ENCODE measurements at places on chromosomes 11 and 22. TPM values are rescaled to one million over a fixed set of nuclear protein-coding genes. Genes with fewer than 3 reads are reported as not detected.

Gene PGA4
- 2.6 TPM for total RNA-seq

Gene HEPN1
- 0.51 TPM for total RNA-seq

Gene PGA5
- 1.0 TPM for total RNA-seq

Gene SYT7
- total RNA-seq, result 1.0 TPM

Gene MRGPRF
- total RNA-seq, result 75.7 TPM

Gene CCND1
- total RNA-seq, result 102 TPM

Gene MIAT
- 1.6 TPM for total RNA-seq

Gene KRTAP5-9
- total RNA-seq, result 0.57 TPM

Gene RASSF10
- total RNA-seq, result 0.26 TPM

DNA sequence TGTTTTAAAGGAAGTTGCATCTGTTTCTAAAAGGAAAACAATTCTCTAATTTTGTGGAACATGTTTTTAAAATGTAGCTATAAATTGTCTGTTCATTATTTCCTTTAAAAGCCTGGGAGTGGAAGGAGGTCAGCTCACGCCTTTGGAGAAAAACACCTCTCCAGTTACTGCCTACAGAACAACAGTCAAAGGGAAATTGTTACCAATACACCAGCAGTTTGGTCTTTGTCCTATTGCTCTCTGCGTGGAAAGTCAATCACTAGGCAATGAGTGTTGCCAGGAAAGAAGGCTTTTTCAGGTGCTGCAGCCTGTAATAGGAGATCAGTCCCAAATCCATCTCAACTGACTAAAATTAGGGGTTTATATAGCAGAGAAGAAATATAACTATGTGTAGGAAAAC, 22.2 kb downstream of the SVIP start:
- no peak overlapping the region for H3K27ac ChIP-seq
- H3K4me3 ChIP-seq, result no peak overlapping the region
- no peaks in the 10 kb centered on the region for H3K4me1 ChIP-seq
- H3K27me3 ChIP-seq, result no peaks in the 10 kb centered on the region
- DNase-seq, result no peak

DNA sequence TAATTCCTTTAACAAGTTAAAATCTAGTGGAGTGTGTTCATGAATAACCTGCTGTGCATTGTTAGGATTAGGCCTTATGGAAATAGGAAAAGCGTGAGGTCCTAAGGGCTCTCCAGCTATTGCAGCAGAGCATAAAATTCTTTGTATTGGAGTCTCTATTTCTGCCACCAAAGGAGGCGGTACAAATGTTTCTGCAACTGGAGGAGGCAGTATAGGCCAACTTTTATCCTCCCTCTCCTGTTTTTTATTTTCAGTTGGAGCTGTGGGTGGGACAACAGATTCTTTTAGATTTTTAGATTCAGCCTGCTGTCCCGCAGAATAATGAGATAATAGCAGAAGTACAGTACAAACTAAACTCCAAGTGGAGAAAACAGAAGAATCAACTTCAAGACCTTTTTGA, 26.2 kb downstream of the OR10A6 start:
- peak overlapping the region; percentile 64 for H3K27ac ChIP-seq
- DNase-seq, result no peak
- H3K4me1 ChIP-seq, result peaks cover 1% of the 10 kb centered on the region
- no peaks in the 10 kb centered on the region for H3K27me3 ChIP-seq
- no peak overlapping the region for H3K4me3 ChIP-seq

DNA sequence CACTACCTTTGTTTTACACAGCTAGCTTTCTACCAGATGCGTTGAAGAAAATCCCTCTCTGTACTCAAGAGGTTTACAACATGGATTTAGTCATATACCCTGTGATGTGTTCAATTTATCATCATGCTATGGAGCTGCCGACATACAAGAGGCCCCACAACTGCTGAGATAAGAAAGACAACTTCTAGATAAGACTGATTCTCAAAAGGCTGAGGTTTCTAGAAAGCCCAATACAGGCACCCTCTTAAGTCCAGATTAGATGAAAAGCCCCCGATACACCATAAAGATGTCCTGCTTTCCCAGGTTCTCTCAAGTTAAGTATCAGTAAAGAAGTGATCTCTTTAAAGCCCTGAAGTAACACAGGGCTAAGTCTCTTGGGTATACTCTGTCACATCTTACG, 14.3 kb downstream of the MTCH2 start:
- H3K4me1 ChIP-seq, result no peaks in the 10 kb centered on the region
- H3K27ac ChIP-seq, result no peak overlapping the region
- H3K27me3 ChIP-seq, result no peaks in the 10 kb centered on the region
- no peak overlapping the region for H3K4me3 ChIP-seq

- peak within 1 kb of the TSS; percentile 82 for H3K4me3 ChIP-seq
- H3K36me3 ChIP-seq, result no peaks in the 10 kb centered on the region
- peak; percentile 92 for DNase-seq
- H3K27ac ChIP-seq, result no peak within 1 kb of the TSS
Observed at GRCh38 chr22:50627642-50628542, at the start of gene ARSA. Gene ARSA, minus strand, starts transcription at chr22:50628152. Its CDS starts 373 bp downstream, at chr22:50627779.

- H3K4me1 ChIP-seq, result no peaks in the 10 kb centered on the region
- peak overlapping the region; percentile 66 for H3K27ac ChIP-seq
- H3K4me3 ChIP-seq, result no peak overlapping the region
- DNase-seq, result peak; percentile 81
- no peaks in the 10 kb centered on the region for H3K27me3 ChIP-seq
Observed at GRCh38 chr11:126415669-126416420, 60.4 kb downstream of the ST3GAL4 start.

GRCh38 chr11:126153972-126154371, 57.5 kb downstream of the RPUSD4 start:
- DNase-seq, result no peak
- no peak overlapping the region for H3K27ac ChIP-seq
- H3K27me3 ChIP-seq, result no peaks in the 10 kb centered on the region
- H3K4me1 ChIP-seq, result no peaks in the 10 kb centered on the region

- H3K4me1 ChIP-seq, result no peaks in the 10 kb centered on the region
- no peaks in the 10 kb centered on the region for H3K36me3 ChIP-seq
- no peak within 1 kb of the TSS for H3K27ac ChIP-seq
Observed at GRCh38 chr22:35540595-35541253, at the start of gene RASD2. Gene RASD2, plus strand, starts transcription at chr22:35540831. Its CDS starts 5,979 bp downstream, at chr22:35546810.

- H3K36me3 ChIP-seq, result no peaks in the 10 kb centered on the region
- H3K4me1 ChIP-seq, result no peaks in the 10 kb centered on the region
- no peak for DNase-seq
- no peak overlapping the region for H3K4me3 ChIP-seq
- no peak overlapping the region for H3K27ac ChIP-seq
- H3K27me3 ChIP-seq, result no peaks in the 10 kb centered on the region
Observed at GRCh38 chr11:102421261-102421660, 31.3 kb downstream of the TMEM123 start.

DNA sequence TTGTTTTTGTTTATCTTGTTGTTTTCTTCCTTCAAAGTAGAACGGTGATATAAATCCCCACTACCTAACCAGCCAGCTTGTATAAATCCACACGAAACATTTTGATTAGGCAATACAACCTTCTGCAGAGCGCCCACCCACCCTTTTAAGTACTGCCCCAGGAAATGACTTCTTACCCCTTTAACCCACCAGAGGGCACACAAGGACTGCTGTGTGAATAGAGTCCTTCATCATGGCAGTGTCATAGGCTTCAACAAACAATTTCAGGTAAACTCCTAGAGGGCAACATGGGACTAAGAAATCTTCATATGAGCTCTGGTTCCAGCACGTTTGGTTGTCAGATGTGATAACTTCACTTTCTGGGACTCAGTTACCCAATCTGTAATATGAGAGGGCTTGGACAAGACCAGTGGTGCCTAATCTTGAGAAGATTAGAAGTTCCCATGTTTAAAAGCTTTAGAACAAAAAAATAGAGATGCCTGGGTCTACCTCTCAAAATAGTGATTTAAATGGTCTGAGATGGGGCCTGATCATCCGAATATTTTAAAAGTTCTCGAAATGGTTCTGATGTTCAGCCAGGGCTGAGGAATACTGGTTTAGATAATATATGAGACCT, 56.1 kb downstream of the PIWIL4 start:
- H3K4me3 ChIP-seq, result no peak overlapping the region
- H3K36me3 ChIP-seq, result peaks cover 3% of the 10 kb centered on the region
- H3K27ac ChIP-seq, result no peak overlapping the region
- H3K4me1 ChIP-seq, result no peaks in the 10 kb centered on the region
- DNase-seq, result no peak

- H3K36me3 ChIP-seq, result no peaks in the 10 kb centered on the region
- H3K27ac ChIP-seq, result no peak overlapping the region
- DNase-seq, result no peak
- no peaks in the 10 kb centered on the region for H3K4me1 ChIP-seq
- no peaks in the 10 kb centered on the region for H3K27me3 ChIP-seq
Observed at GRCh38 chr11:69342588-69343330, 48.8 kb downstream of the MYEOV start.

- H3K4me3 ChIP-seq, result no peak overlapping the region
- no peaks in the 10 kb centered on the region for H3K4me1 ChIP-seq
- no peak overlapping the region for H3K27ac ChIP-seq
- H3K36me3 ChIP-seq, result no peaks in the 10 kb centered on the region
- no peaks in the 10 kb centered on the region for H3K27me3 ChIP-seq
- DNase-seq, result peak; percentile 31
Observed at GRCh38 chr11:44623341-44623730, 57.9 kb downstream of the CD82 start.

GRCh38 chr22:28969401-28970168, 86.2 kb downstream of the ZNRF3 start:
- H3K27ac ChIP-seq, result no peak overlapping the region
- H3K27me3 ChIP-seq, result no peaks in the 10 kb centered on the region
- DNase-seq, result no peak
- H3K4me1 ChIP-seq, result no peaks in the 10 kb centered on the region
- H3K36me3 ChIP-seq, result no peaks in the 10 kb centered on the region

DNA sequence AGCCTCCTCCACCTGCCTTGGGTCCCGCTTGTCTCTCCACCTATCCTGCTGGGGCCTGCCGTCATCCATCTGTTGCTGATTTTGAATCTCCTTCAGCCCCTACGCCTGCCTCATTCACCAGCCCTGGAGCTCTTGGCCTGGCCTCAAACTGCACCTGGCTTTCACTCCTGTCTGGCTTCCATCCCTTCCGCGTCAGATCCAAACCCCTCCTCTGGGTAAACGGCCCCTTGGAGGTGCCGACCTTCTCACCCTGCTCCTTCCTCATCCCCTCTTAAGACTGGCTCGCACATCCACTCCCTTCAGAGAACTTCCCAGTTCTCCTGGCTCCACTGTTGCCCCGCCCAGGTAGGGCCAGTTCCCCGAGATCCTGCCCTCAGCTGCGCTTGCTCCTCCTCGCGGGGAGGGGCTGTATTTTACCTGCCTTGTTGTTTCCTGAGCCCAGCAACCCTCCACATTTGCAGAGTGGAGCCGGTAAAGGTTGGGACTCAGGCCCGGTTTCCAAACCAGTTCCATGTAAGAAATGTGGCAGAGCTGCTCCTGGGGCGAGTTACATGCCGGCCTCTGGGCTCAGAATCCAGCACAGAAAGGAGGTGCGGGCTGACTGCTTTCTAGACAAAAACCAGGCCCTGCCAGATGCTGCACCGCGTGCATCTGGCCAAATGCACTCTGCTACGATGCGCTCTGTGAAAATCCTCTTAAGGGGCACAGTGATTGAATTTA, 13.9 kb upstream of the SHANK2 start:
- no peak overlapping the region for H3K4me3 ChIP-seq
- no peaks in the 10 kb centered on the region for H3K36me3 ChIP-seq
- no peak for DNase-seq
- H3K27me3 ChIP-seq, result no peaks in the 10 kb centered on the region
- H3K4me1 ChIP-seq, result no peaks in the 10 kb centered on the region

DNA sequence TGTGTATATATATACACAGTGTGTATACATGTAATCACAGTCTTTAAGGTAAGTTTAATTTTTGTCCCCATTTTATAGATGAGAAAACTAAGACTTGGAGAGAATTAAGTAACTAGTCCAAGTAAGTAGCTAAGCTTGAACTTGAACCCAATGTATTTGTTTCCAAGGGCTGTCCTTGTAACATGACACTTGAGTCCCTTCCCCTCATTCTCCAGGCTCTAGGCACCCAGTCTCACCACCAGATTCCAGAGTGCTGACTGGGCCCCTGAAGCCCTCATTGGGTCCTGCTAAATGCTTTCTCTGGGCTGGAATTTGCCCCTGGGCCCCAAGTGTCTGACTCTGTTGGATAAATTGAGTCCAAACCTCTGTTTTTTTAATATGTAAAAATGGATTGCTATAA, 45.5 kb downstream of the ADM start:
- H3K4me3 ChIP-seq, result no peak overlapping the region
- H3K27me3 ChIP-seq, result no peaks in the 10 kb centered on the region
- DNase-seq, result no peak

DNA sequence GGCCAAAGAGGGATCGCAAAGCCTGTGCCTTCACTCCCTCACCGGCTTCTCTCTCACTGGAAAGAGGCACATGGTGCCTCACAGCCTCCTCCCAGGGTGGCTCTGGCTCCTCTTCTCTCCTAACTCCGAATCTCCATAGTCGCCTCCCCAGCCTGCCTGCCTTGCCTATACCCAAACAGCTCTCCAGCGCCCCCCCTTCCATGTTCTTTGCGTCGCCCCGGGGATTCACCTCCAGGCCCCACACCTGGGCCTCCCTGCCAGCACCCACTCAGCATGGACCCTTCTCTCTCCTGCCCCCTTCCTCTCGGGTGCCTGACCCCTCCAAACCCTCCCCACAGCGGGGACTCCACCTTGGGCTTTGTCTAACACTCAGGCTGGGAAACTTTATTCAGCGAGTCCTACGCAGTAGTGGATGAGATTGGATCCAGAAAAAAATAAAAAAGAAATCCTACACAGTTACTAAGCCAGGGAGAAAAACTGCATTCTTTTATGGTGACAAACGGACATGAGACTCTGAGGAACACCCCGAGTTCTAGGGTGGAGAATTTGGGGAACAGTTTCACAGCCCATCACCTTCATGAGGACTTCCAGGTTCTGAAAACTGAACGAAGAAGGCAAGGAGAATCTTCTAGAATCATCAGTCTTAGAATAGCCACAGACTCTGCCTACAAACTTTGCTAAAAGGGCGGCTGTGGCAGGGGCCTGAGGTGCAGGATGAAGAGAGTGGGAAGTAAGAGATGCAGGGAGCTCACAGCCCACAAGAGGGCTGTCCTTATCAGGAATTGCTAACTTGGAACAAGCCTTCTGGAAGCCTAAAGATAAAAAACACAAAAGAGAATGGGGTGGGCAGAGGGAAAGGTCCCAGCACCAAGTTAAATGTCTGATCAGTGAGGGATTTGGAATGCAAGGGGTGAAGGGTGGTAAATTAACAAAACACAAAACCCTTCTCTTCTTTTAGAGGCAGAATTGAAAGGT, 5.3 kb downstream of the PPM1F start:
- no peaks in the 10 kb centered on the region for H3K36me3 ChIP-seq
- H3K27ac ChIP-seq, result no peak overlapping the region
- no peak for DNase-seq

- no peak overlapping the region for H3K27ac ChIP-seq
- no peak overlapping the region for H3K4me3 ChIP-seq
- peaks cover 2% of the 10 kb centered on the region for H3K36me3 ChIP-seq
- H3K27me3 ChIP-seq, result no peaks in the 10 kb centered on the region
- no peak for DNase-seq
- H3K4me1 ChIP-seq, result no peaks in the 10 kb centered on the region
Observed at GRCh38 chr11:210803-211180, 3.3 kb downstream of the RIC8A start.

Measured in aorta (tissue), 5 donors.